ENCODE measurements at places on chromosomes 3 and 15. TPM values are rescaled to one million over a fixed set of nuclear protein-coding genes. Genes with fewer than 3 reads are reported as not detected.

ADCY5 gene
- polyA plus RNA-seq, result not detected

C3orf85 gene
- polyA plus RNA-seq, result not detected

SLC28A1 gene
- polyA plus RNA-seq, result not detected

MCCC1 gene
- polyA plus RNA-seq, result 10.1 TPM

ELL3 gene
- 10.6 TPM for polyA plus RNA-seq

SOX2 gene
- not detected for polyA plus RNA-seq

PIERCE2 gene
- polyA plus RNA-seq, result 4.3 TPM

TRPM1 gene
- 0.18 TPM for polyA plus RNA-seq

ITIH3 gene
- not detected for polyA plus RNA-seq

TTLL13 gene
- 0.07 TPM for polyA plus RNA-seq

EFCC1 gene
- polyA plus RNA-seq, result not detected

All from keratinocyte (primary cell).